Articular chondrocyte of knee joint (primary cell): ENCODE measurements at places on chromosomes 6 and 20. TPM values are rescaled to one million over a fixed set of nuclear protein-coding genes. Genes with fewer than 3 reads are reported as not detected.

Gene VNN1
- total RNA-seq: 0.13 and 0.32 TPM in 2 replicates

Gene PRRC2A
- 49.4 and 57.4 TPM in 2 replicates for total RNA-seq

Gene RSPH9
- total RNA-seq: 0.65 and 0.86 TPM in 2 replicates

Gene FOXS1
- not detected in 2 replicates for total RNA-seq

Gene PRR18
- total RNA-seq: 0.13 TPM in 1 of 2 replicates, not detected in the other

Gene PROKR2
- total RNA-seq: not detected in 2 replicates

Gene RNF182
- 0.13 and 0.65 TPM in 2 replicates for total RNA-seq

Gene ADGRF1
- not detected in 2 replicates for total RNA-seq

Gene KCNK5
- 0.65 and 0.76 TPM in 2 replicates for total RNA-seq

Gene ABHD16B
- total RNA-seq: not detected in 2 replicates

Gene TREM1
- 0.13 and 0.65 TPM in 2 replicates for total RNA-seq

Gene GHRH
- total RNA-seq: not detected in 2 replicates

Gene CSTF1
- total RNA-seq: 39.1 and 39.3 TPM in 2 replicates

Gene MPIG6B
- not detected in 2 replicates for total RNA-seq

Gene MUC22
- total RNA-seq: not detected in 2 replicates

Gene PPP1R16B
- 0.22 TPM in 1 of 2 replicates, not detected in the other for total RNA-seq

Gene EPHA7
- total RNA-seq: not detected in 2 replicates

Gene METTL24
- total RNA-seq: 0.39 and 0.97 TPM in 2 replicates

Gene LSM14B
- 35.7 and 38.2 TPM in 2 replicates for total RNA-seq

Gene IL20RA
- total RNA-seq: 0.26 and 0.43 TPM in 2 replicates

Gene GJA10
- total RNA-seq: not detected in 2 replicates

Gene ADNP
- 27.8 and 31.2 TPM in 2 replicates for total RNA-seq

Gene SLPI
- total RNA-seq: 11.7 and 12.4 TPM in 2 replicates

Gene SNAP91
- total RNA-seq: 0.32 and 0.52 TPM in 2 replicates

Gene DPPA5
- total RNA-seq: not detected in 2 replicates

Gene PAK5
- not detected in 2 replicates for total RNA-seq

Gene HCK
- total RNA-seq: 0.11 TPM in 1 of 2 replicates, not detected in the other

Gene TSPO2
- not detected in 2 replicates for total RNA-seq

Gene EYA4
- 0.26 and 0.32 TPM in 2 replicates for total RNA-seq

Gene HECA
- 36.3 and 41.5 TPM in 2 replicates for total RNA-seq

Gene RBBP9
- 29.7 and 37.2 TPM in 2 replicates for total RNA-seq

Gene BPIFA1
- not detected in 2 replicates for total RNA-seq

Gene YWHAB
- total RNA-seq: 133 and 155 TPM in 2 replicates

Gene CUL9
- 23.8 and 28.0 TPM in 2 replicates for total RNA-seq

Gene PTCRA
- total RNA-seq: not detected in 2 replicates

Gene CST2
- not detected in 2 replicates for total RNA-seq

Gene PNLDC1
- total RNA-seq: 0.26 and 0.65 TPM in 2 replicates

Gene RPS10
- total RNA-seq: 1,958 and 2,358 TPM in 2 replicates

Gene MLIP
- 0.26 and 0.32 TPM in 2 replicates for total RNA-seq

Gene HLA-DPB1
- 21.0 and 34.6 TPM in 2 replicates for total RNA-seq

Gene FGD2
- total RNA-seq: not detected in 2 replicates

Gene RAD21L1
- total RNA-seq: not detected in 2 replicates

Gene MAS1
- total RNA-seq: not detected in 2 replicates

Gene NAPB
- 13.1 and 13.3 TPM in 2 replicates for total RNA-seq

Gene BNIP5
- total RNA-seq: not detected in 2 replicates

Gene TMEM200A
- total RNA-seq: 27.4 and 54.5 TPM in 2 replicates

Gene ATP5F1E
- total RNA-seq: 14.6 and 22.0 TPM in 2 replicates

Gene POM121L2
- not detected in 2 replicates for total RNA-seq

Gene GINS1
- total RNA-seq: 5.0 and 8.3 TPM in 2 replicates

Gene GPR6
- total RNA-seq: not detected in 2 replicates
